ENCODE measurements at places on chromosomes 2 and 18.

- DNase-seq, result no peak
These were observed 8.5 kb downstream of the ONECUT2 start for GRCh38 chr18:57443702-57444101.

DNA sequence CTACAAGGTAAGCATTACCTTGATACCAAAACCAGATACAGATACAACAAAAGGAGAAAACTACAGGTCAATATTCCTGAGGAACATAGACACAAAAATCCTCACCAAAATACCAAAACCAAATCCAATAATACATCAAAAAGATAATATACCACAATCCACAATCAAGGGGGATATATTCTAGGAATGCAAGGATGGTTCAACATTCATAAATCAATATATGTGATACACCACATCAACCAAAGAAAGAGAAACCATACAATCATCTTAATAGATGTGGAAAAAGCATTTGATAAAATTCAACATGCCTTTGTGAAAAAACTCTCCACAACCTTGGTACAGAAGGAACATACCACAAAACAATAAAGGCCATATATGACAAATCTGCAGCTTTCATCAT lies 28.4 kb downstream of the DNAH7 start:
- no peak for DNase-seq

DNA sequence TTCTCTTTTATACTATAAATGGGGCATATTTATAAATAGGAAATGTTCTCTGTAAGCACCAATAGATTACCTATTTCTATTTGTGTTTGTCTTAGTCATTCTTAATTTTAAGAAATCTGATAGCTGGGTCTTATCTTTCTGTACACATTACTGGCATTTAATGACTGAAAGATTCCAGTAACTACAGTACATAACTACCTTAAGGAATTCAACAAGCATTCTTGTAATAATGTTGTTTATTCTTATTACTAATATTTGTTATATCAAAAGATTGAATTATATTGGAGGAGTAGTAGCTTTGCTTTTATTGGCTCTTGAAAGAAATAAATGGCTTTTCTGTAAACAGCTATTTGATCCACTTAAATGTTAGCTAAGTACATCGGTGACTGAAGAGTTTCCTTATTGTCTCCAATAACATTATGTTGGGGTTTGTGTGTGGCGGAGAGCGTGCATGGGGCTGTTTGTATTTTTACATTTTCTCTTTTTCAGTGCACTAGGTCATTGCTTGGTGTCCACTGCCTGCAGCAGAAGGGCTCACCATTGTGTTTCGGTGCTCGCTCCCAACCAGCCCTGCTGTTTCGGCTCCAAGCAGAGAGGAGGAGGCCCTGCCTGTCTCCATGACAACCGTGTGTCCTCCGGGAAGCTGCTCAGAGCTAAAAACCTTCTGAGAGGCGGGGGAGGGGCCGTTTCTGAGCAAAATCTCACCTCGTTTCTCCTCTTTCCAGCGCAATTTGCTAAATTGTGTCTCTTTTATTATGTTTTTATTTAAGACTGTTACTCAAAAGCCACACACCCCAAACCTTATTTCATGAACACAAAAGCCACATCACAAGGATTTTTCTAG lies 112.5 kb upstream of the SLC38A11 start:
- peak; percentile 17 for DNase-seq

DNA sequence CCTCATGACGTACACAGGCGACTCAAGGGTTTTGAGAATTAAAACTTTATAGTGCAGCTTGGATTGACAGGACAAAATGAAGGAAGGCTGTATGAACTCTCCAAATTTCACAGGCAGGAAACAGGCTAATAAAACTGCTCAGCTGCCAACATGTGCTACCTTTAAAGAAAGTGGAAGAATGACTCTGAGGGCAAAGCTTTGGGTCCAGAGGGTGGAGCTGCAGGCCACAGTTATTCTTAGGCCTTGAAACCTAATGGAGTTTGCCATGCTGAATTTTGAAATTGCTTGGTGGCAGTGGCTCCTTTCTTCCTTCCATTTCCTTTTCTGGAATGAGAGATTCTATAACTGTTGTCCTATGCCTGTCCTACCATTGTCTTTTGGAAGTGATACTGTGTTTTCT lies 34.8 kb downstream of the HAT1 start:
- DNase-seq, result peak; percentile 44

GRCh38 chr2:207156451-207157161 lies 9.1 kb downstream of the KLF7 start:
- no peak for DNase-seq

DNA sequence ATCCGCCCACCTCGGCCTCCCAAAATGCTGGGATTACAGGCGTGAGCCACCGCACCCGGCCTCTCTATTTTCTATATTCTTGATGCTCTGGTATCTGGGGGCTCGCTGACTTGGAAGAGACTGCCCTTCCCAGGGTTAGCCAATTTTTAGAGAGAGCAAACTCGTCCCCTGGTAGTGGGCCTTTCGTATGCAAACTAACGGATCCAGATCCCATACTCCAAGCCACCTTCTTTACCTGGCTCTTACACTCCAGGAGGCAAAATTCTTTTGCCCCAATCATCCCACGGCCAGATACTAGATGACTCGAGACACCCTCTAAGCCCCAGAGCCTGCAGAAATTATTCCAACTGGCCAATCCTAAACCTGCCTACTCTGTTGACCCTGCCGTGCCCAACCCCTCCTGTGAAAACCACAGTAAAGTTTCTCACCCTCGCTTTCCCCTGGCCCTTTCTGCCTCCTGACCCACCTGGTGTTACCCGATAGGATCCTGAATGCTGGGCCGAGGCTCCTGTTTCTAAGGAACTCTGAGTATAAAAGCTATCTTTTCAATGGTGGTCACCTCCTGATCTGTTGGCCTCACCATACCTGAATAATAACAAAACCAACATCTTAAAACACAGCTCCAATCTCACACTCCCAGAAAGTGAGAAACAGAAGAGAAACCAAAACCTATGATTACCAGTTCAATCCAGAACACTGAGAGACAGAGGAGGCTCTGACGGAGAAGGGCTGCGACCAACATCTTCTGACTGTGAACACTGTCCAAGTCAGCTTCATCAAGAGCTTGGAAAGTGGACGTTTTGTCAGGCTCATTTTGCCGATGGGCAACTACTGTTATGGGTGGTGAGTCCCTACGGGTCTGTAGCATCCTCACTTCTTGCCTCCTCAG lies 57.6 kb upstream of the ZNF532 start:
- no peak for DNase-seq

- no peak for DNase-seq
These were observed 212.8 kb downstream of the CDCA7 start for GRCh38 chr2:173567493-173567892.

DNA sequence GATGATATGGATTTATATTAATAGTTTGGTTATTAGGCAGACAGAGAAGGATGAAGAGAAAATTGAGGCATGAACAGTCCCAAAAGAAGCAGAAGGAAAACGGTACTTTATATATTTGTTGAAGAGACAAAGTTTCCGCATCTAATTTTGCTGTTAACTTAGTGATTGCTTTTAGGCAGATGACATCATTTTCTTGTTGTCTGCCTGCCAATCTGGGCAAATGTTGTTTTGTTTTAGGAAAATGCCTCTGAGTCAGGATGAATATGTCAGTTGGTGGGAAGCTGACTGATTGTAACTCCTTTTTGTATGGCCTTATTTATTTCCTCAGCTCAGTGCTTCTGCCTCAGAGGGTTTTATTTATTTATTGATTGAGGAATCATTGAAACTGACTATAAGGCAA lies 52.5 kb upstream of the CAVIN2 start:
- peak; percentile 87 for DNase-seq

- DNase-seq, result peak; percentile 28
These were observed 16.7 kb downstream of the LHCGR start for GRCh38 chr2:48738806-48739205.

DNA sequence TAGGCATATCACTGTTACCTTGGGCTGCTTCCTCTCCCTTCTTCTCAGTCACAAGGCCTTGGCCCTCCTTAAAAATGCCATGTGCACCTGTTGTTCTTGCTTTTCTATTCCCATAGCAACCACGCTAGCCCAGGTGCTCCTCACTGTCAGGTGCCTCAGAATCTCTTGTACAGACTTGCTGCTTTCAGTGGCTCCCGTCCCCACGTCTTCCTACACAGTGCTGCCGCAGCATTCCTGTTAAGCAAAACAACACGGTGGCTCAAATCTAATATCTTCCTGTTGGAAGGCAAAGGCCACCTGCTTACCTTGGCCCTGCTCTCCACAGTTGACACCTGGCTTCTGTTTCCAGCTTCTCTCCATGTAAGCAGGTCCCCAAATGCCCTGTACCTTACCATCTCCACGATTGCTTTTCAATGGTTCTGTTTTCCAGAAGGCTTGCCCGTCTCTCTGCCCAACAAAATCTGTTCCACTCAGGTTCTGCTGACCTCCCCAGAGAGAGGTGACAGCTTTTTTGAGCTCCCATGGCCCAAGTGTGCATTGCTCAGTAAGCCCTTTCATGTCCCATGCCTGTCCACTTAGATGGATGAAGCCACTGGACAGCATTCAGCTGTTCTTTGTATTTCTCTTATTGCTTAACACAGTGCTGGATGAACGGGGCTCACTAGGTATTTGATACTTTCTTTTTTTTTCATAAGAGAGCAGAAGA lies 240.4 kb downstream of the PRKCE start:
- no peak for DNase-seq

DNA sequence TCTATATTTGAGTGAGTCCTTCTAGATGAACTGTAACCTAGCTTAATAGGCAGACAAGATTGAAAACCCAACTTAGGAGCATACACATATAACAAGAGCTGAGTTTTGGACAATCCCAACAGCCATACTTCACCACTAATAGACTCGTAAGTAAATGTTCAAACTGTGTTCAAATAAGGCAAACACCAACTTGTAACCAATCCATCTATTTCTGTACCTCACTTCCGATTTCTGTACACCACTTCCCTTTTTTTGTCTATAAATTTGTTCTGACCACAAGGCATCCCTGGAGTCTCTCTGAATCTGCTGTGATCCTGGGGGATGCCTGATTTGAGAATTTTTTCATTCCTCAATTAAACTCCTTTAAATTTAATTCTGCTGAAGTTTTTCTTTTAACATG lies 1149.1 kb upstream of the NRXN1 start:
- no peak for DNase-seq

DNA sequence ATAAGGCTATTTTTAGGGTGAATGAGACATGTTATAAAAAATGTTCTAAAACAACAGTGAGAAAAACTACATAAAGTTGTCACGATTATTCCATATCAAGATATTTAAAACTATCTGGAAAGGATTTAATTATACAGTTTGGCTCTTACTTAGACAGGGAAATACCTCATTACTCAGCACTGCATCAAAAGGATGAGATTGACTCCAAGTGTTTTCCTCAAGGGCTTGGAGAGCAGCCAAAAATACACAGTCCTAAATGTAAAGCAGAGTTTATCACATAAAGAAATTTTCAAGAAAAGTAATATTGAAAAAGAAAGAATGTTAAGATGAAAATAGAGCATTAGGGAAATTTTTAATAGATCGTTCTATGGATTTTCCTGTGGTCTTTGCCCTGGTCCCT lies 285.5 kb upstream of the NETO1 start:
- DNase-seq, result peak; percentile 66

- no peak for DNase-seq
These were observed 58.4 kb upstream of the SLC8A1 start for GRCh38 chr2:40510304-40510703.

DNA sequence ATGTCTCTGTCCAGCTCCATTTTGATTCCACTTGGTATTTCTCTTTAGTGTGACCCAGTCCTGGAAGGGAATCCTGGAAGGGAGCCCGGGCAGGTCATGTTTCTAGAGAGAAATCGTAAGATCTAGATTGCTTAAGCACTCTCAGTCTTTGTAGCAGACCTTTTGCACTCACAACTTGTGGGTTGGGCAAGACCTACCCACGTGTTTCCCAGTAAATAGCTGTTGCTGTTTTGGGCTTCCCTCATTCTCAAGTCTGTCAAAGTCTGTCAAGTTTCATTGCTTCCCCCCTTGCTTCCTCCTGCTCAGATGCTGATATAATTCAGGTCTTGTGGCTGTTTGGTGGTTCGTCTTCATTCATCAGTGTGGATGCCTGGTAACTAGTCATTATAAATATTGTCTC lies 17.4 kb upstream of the NEMP2 start:
- DNase-seq, result no peak

DNA sequence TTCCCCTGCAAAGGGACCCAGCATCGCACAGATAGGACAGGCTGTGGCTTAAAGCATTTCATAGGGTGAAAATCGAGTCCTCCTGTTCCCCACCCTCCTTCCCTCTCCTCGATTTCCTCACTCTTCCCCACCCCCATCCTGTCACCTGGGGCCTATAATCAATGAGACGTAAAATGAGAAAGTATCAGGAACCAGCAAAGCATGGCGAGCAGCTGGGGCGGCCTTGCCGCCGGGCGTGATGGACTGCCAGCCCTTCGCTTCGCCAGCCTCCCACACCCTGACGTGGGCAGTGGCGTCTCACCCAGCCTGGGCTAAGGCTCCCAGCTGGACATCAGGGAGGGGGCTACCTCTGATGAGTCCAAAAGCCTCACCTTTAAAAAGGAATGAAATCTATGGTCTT lies 11.1 kb downstream of the SLC30A3 start:
- DNase-seq, result no peak

- peak; percentile 80 for DNase-seq
These were observed 56.2 kb upstream of the TMEM163 start for GRCh38 chr2:134774786-134775641.

DNA sequence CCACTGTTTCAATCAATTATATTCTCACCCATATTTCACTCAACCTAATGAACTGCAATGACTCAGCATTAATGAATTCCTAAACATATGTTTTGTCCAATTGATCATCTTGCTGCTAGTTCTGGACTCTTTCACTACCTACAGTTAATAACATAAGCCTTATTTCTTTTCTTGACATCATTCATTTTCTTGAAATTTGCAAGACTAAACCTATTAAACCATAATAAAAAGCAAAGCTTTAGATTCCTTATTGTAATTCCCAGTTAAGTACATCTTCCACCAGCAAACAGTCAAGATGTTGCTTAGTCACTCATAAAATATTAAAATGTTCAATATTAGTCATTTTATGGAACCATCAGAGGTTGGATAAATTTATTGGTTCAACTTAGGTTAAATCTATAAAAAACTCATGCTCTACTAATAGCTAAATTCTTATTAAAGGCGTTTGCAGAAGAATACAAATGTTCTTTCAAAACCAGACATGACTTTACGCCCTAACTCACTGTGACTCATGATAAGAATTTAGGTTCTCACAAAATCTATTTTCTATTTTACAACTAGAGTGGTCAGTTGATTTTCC lies 599.4 kb downstream of the RNF144A start:
- DNase-seq, result peak; percentile 85

All from PC-3 (cell line).